ENCODE measurements at places on chromosomes 7 and 10. TPM values are rescaled to one million over a fixed set of nuclear protein-coding genes. Genes with fewer than 3 reads are reported as not detected.

- no peak for DNase-seq
These were observed 403.5 kb upstream of the ANKRD30A start for GRCh38 chr10:36721871-36722270.

DNA sequence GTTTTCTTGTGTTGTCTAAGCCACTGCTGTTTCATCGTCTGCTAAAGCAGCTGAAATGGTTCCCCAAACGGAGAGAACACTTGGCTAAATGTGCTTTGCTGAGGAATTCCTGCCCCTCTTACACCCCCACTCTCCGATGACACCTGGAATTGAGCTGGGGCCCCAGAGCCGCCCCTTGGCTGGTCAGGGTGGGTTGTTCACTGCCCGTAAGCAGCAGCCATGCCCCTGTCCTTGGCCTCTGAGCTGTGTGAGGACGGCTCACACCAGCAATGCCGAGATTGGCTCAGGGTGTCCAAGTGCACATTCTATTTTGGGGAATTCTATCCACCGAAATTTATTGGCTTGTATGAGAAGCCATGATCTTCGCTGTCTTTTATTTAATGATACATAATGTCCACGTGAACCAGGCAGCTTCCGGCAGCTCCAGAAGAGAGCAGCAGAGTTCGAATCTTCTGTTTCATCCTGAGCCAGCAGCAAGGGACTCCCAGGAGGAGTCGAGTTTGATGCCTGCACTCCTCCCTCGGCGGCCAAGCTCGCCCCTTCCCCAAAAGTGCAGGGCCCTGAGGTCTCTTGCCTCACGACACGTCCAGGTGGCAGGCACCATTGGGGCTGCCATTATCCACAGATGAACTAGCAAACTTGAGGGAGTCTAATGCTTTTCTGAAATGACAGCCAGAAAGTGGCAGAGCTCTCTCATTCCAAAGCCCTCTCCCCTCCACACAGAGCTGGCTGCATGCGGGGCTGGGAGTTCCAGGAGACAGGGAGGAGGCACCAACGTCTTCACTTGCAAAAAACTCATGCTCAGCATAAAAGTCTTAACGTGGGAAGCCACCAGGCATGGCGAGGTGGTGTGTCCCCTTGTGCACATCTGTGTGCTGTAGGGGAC lies 114.0 kb downstream of the WDR37 start:
- no peak for DNase-seq

- no peak for DNase-seq
These were observed 875.5 kb downstream of the XPNPEP1 start for GRCh38 chr10:109047856-109048255.

DNA sequence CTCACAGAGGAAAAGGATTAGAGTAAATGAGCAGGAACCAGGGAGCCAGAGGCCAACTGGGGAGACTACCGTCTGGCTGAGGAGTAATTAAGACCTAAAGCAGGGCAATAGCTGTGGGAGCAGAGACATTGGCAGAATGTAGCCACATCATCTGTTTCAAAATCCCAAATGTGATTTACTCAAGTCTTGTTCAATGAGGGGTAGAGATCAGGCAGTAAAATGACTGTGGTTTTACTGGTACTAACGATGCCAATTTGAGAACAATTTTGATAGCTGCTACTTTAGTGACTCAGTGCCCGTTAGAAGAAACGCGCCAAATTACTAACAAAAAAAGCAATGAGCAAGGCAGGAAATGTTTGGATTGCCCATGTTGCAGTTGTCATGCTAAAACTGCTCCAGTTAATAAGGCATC lies 12.7 kb upstream of the MIOS start:
- no peak for DNase-seq

DNA sequence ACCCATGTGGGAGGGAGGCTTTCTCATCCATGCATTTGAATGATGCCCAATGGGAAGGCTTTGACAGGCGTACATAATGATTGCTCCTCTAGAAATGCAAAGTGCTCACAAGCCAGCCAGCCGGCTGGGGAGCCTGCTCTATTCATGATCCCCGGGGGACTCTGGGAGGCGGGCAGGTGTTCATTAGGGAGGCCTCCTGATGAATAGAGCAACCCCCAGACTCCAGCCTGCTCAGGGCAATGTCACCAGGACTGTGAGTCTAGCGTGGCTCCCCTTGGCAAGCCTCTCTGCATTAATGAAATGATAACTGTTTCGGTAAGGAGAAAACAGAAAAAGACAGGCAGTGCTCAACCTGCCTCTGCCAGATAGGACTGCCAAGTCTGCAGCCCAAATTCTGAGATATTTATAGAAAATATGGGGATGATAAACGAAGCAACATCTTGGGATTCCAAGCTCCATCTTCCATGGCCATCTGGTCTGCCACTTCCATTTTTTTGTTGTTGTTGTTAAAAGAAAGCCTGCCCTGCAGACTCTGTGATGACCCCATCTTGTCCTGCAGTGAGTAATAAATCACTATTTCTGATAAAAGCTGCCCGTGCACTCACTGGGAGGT lies 236.4 kb downstream of the PRPF18 start:
- no peak for DNase-seq

Gene THSD7A
- 30.5 TPM for total RNA-seq

Gene ALDH18A1
- 110 TPM for total RNA-seq

Gene LLCFC1
- not detected for total RNA-seq
